Calu3 (cell line): ENCODE measurements at places on chromosomes 3 and 15.
A peak's percentile ranks its signal among the peaks of the same experiment; 100 is the strongest.

GRCh38 chr3:64905906-64906410 lies 218.2 kb upstream of the ADAMTS9 start:
- no peak for DNase-seq

DNA sequence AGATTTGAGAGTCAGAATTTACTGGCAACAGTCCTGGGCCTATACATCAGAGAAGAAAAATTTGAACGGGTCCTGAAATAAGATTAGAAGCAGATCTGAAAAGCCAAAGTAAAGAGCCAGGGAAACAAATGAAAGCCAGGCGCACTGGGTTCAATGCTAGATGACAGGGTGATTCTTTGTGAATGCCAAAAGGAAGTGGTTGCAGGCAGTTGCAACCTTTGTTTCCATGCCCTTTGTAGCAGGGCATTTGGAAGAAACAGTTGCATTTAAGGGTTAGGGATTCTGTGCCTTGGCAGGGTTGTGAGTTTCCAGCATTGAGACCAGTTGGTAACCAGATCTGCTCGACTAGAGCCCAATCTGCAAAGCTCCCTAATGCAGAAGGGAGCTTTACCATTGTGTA lies 36.4 kb upstream of the MTHFS start:
- DNase-seq = no peak

GRCh38 chr3:21573291-21573690 lies 177.7 kb downstream of the ZNF385D start:
- DNase-seq = no peak

DNA sequence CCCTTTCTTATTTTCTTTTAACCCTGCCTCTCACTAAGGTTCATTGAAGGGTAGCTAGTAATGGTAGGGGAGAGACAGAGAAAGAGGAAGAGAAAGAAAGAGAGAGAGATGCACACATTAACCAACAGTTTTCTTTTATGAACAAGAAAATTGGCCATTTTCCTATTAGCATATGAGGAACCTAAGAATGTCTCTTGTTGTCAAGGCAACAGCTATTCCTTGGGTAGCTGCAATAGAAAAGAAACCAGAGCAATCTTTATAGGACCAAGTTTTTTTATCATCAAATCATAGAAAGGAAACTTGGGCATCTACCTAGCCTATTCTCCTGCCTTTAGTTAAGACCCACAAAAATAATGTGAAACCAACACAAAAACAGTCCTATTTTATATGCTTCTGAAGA lies 15.0 kb upstream of the CCDC39 start:
- no peak for DNase-seq

DNA sequence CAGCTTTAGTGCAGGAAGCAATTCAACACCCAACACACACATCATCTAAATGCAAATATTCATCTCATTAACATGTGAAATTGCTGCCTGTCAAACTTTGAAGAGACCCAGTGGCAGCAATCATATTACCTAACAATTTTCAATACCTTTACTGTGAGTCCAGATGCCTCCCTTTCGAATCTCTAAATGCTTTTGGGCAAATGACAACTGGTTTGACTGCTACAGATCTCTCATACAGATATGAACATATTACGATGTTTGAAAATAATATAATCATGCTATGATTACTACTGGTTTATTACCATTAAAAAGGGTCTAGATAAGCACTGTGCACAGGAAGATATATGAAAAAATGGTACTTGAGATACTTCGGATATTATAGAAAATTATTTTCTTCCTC lies 137.9 kb downstream of the ADAMTS9 start:
- DNase-seq = no peak

DNA sequence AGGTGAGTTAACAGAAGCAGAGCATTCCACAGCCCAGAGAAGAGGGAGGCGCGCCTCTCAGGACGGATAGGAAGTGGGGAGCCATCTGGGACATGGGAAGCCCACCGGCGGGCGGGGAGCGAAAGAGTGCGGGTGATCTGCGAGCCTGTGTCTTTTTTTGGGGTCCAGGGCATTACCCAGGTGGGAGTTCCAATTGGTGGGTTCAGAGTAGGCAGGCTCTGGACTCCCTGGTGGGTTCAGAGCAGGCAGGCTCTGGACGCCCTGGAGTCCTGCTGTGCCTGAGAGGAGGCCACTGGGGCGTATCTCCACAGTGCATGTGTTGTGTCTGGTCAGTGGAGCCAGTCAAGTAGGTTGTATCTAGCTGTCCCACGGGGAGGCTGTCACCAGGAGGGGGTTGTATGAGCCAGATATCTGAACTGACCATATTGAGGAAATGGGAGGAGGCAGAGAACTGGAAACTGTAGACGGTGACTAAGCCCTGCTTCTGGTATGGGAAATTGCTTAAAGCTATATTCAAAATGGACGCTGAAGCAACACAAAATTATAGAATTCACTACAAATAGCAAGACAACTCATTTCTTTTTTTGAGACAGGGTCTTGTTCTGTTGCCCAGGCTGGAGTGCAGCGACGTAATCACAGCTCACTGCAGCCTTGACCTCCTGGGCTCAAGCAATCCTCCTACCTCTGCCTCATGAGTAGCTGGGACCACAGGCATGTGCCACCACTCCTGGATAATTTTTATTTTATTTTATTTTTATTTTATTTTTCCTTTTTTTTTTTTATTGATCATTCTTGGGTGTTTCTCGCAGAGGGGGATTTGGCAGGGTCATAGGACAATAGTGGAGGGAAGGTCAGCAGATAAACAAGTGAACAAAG lies 34.5 kb upstream of the CHST2 start:
- DNase-seq = no peak

DNA sequence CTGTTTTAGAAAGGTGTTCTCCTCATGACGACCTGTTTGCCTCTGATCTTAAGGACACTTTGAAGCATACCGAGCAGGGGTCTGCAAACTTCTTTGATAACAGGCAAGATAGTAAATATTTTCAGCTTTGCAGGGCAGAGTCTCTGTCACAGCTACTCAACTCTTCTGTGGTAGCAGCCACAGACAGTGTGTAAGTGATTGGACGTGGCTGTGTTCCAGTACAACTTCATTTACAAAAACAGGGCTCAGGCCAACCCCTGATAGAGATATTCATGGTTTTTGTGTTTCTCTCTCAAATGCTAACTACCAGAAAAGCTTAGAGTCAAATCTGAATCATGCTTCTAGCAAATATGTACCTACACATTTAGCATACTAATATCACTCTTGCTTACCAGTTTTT lies 51.5 kb downstream of the TGFBR2 start:
- DNase-seq = no peak

- DNase-seq = no peak
Observed at GRCh38 chr15:67059127-67059553, 6.3 kb upstream of the SMAD3 start.

- no peak for DNase-seq
Observed at GRCh38 chr15:23671481-23671880, 15.6 kb downstream of the NDN start.

- DNase-seq = no peak
Observed at GRCh38 chr3:37700466-37701248, 161.0 kb upstream of the CTDSPL start.

GRCh38 chr15:40085266-40085665 lies 23.4 kb downstream of the BMF start:
- no peak for DNase-seq

- DNase-seq = no peak
Observed at GRCh38 chr3:48092270-48092669, 76.1 kb upstream of the MAP4 start.

GRCh38 chr3:71725271-71725991 lies at the start of gene EIF4E3:
TSS of gene EIF4E3 (minus strand) at chr3:71725402. CDS start at chr3:71725367, 35 bp downstream.
- DNase-seq = peak; percentile 26

- DNase-seq = no peak
Observed at GRCh38 chr15:29064290-29064689, 178.5 kb downstream of the APBA2 start.

DNA sequence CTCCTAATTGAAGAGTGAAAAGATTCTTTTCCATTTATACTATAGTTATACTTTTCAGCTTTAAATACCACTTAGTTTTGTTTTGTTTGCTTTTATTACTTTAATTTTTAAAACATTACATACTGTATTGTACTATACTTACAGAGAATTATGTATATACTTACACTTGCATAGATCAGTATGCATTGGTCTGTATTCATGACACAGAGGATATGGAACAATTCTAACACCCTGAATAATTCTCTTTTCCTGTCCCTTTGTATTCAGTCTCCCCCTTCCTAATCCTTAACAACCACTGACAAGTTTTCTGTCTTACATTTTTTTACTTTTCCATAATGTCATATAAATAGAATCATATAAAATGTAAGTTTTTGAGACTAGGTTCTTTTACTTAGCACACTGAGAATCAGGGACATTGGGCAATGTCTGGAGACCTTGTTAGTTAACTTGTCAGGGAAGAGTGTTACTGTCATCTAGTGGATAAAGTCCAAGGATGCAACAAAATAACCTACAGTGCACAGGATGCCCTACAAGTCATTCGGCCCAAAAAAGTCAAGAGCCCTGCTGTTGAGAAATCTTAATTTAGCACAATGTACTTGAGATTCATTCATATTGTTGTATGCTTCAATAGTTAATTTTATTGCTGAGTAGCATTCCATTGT lies 95.7 kb upstream of the MCTP2 start:
- no peak for DNase-seq

DNA sequence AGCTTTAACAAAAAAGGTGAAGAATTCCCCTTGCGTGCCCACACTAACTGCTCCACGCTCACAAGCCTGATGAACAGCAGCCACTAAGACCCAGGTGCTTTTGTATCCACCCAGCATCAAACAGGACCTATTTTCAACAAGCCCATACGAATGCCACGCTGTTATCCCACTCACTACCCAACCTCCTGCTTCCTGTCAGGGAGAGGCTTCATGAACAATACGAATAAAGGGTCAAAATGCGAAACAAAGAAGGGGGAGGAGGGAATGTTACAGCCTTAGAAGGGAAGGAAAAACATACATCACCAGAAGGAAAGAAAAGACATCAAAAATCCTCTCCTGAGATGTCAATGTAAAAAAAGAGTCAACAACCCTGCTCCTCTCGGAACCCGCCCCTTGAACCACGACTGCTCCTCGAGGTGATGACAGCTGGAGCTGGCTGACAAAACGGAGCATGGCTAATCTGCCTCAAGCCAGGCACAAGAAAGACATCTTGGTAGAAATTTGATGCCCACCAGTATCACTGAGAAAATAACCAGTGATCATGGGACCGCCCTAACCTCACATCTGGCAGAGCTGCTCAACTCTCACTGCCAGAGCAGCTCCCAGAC lies 9.7 kb downstream of the ERC2 start:
- DNase-seq = no peak

DNA sequence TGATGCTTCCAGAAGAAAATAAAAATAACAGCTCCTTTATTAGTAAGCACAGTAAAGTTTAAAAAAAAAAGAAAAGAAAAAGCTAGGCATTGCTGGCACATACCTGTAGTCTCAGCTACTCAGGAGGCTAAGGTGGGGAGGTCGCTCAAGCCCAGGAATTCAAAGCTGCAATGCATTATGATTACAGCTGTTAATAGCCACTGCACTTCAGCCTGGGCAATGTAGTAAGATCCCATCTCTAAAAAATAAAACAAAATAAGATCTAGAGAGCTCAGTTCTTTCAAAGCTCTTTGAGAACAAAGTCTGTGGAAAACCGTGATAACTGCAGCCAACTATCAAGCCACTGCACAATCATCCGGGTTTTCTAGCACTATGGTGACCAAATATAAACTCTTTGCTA lies 212.2 kb downstream of the ZMAT3 start:
- no peak for DNase-seq

DNA sequence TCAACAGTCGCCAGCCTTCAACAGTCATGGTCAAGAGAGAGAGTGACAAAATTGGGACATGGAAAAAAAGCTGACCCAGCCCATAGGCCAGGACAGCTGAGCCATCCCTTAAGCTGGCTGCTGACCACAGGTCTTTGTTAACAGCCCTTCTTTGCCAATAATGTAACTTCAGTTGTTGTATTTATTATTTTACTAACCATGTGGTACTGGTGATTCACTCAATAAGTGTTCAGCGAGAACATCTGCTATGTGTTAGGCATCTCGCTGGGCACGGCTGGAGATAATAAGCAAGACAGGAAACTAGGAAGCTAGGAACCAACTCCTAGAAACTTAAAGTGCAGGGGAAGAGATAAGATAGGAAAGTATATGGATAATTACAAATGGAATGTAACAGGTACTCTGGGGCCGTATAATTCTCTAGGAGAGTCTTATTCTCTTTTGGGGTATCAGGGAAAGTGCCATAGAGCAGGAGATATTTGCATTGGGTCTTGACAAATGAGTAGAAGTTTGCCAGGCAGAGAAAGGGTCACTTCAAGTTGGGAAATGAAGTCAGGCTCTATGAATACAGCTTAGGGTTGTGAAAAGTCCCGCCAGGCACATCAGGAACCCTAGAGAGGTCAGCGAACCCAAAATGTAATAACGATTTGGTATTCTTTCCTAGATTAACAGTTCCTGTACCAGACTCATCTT lies 84.0 kb upstream of the TRA2B start:
- DNase-seq = no peak

DNA sequence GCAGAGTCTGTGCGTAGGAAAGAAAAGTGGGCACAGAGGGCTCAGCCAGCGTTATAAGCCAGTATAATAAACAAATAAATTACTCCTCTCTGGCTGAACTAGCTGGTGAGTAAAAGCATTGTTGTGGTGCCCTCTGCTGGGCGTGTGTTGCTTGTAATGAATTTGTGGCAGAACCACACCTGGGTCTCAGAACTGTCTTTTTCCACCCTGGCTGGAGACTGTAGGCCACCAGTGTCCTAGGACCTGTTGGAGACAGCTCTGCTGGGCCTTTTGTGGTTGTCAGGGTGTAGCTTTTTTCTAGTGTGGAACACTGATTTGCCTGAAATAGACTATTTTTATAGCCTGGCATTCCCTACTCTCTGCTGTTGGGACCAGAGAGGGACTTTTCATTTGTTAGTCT lies 130.5 kb upstream of the EIF1B start:
- peak; percentile 82 for DNase-seq

DNA sequence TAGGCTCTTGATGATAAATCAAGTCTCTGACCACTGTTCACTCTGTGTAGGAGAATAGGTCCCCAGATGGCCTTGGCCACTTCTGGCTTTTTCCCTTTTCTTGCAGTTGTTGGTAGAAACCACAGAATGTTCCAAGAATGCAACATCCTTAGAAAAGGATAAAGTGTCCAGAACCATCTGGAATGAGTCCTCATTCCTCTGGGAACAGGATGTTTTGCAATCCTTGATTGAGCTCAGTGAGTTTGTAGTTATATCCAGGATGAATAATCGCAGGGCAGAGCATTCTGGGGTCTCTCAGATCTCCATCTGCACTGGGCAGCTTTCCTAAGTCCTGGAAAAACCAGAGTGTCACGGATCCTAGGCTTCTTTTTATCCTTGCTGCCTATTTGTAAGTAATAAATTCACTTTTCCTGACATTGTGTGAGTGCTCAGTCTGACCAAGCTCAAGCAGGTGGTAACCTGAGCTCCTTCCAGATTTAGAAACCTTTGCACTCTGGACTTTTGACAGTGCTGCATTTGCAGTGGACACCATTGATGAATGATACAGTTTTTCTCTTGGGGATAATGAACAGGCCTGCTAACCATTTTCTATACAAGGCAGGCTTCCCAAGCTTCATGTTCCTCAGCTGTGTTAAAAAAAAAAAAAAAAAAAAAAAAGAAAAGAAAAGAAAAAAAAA lies 1028.6 kb downstream of the OTOL1 start:
- DNase-seq = no peak

GRCh38 chr3:14652-15051 lies 181.9 kb upstream of the CHL1 start:
- peak; percentile 16 for DNase-seq
